ENCODE measurements at places on chromosomes 1 and 21.

- H3K27ac ChIP-seq = no peak overlapping the region
- no peak for DNase-seq
- H3K27me3 ChIP-seq = no peaks in the 10 kb centered on the region
- no peaks in the 10 kb centered on the region for H3K4me1 ChIP-seq
These were observed 42.9 kb downstream of the PARP1 start for GRCh38 chr1:226364901-226365565.

- H3K27me3 ChIP-seq = peaks cover 4% of the 10 kb centered on the region
- no peaks in the 10 kb centered on the region for H3K36me3 ChIP-seq
- H3K4me3 ChIP-seq = no peak overlapping the region
- no peak for DNase-seq
- peaks cover 6% of the 10 kb centered on the region for H3K4me1 ChIP-seq
- no peak overlapping the region for H3K27ac ChIP-seq
These were observed 6.6 kb downstream of the TNFRSF8 start for GRCh38 chr1:12069623-12070244.

- no peaks in the 10 kb centered on the region for H3K36me3 ChIP-seq
- no peak overlapping the region for H3K4me3 ChIP-seq
- no peak overlapping the region for H3K27ac ChIP-seq
- no peaks in the 10 kb centered on the region for H3K27me3 ChIP-seq
- no peak for DNase-seq
These were observed 187.4 kb downstream of the SLC35F3 start for GRCh38 chr1:234091876-234092275.

GRCh38 chr1:26949926-26950319 lies 10.3 kb downstream of the KDF1 start:
- no peak overlapping the region for H3K27ac ChIP-seq
- no peaks in the 10 kb centered on the region for H3K27me3 ChIP-seq
- H3K4me3 ChIP-seq = no peak overlapping the region

GRCh38 chr21:32387151-32387550 lies 5.7 kb downstream of the URB1 start:
- peaks cover 25% of the 10 kb centered on the region for H3K36me3 ChIP-seq
- no peak overlapping the region for H3K27ac ChIP-seq
- H3K4me3 ChIP-seq = no peak overlapping the region
- no peak for DNase-seq

DNA sequence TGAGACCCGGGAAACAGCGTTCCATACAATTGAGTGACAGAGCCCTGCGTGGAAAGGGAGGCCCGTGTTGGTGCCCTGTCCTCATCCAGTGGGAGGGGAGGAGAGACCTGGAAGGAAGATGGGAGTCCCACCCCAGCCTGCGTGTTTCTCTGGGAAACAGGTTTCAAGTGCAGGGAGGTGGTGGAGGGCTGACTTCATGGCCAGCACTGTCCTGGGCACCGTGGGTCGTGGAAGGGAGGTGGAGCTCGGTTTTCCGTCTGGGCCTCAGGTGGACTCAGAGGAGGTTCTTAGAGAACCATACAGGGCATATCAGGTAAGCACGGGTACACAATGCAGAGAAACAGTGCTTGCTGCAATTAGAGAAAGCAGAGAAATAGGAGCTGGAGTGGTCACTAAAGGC lies 222.6 kb downstream of the CAMTA1 start:
- no peak overlapping the region for H3K4me3 ChIP-seq
- H3K36me3 ChIP-seq = no peaks in the 10 kb centered on the region
- H3K27ac ChIP-seq = no peak overlapping the region
- no peaks in the 10 kb centered on the region for H3K4me1 ChIP-seq

DNA sequence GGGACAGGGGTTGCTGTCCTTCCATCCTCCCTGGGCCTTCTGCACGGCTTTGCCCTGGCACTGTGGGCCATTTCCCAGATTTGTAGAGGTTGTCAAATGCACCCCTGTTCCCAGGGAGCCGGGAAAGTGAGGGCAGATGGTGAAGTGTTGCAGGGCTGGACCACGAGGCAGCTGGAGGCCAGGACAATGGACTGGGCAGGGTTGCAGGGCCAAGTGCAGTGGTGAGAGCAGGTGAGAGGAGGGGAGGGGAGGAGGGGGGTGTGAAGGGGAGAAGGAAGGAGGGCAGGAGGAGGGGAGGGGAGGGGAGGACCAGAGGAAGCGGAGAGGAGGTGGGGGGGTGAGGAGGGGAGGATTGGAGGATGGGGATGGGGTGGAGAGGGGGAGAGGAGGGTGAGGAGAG lies 443.9 kb downstream of the CAMTA1 start:
- H3K27me3 ChIP-seq = no peaks in the 10 kb centered on the region
- no peak overlapping the region for H3K4me3 ChIP-seq
- DNase-seq = no peak
- no peaks in the 10 kb centered on the region for H3K36me3 ChIP-seq
- no peaks in the 10 kb centered on the region for H3K4me1 ChIP-seq

- H3K27me3 ChIP-seq = no peaks in the 10 kb centered on the region
- H3K27ac ChIP-seq = peak within 1 kb of the TSS; percentile 85
- no peak for DNase-seq
- H3K36me3 ChIP-seq = no peaks in the 10 kb centered on the region
These were observed at the start of gene SLC6A9 for GRCh38 chr1:44031252-44032169. Gene SLC6A9, minus strand, starts transcription at chr1:44031462. Its CDS starts 7,185 bp downstream, at chr1:44024277.

DNA sequence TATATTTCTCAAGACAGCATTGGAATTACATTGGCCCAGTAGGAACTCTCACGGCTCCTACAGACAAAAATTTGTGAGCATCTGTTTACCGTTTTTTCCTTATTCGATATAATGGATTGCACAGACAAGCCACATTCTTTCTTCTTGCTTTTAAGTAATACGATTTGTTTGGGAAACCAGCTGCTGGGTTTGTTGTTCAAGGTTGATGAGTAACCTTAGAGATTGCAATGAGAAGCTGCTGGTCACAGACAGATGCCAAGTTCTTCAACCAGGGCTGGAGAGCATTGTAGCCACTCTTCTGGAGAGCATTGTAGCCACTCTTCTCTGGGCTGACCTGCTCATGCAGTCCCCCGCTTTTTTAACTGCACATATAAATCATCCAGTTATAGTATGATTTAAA lies 1.4 kb upstream of the MIA3 start:
- no peak for DNase-seq
- H3K27me3 ChIP-seq = no peaks in the 10 kb centered on the region
- H3K4me3 ChIP-seq = no peak overlapping the region

- H3K27me3 ChIP-seq = no peaks in the 10 kb centered on the region
- H3K4me1 ChIP-seq = no peaks in the 10 kb centered on the region
- no peaks in the 10 kb centered on the region for H3K36me3 ChIP-seq
These were observed 61.1 kb upstream of the IRF2BP2 start for GRCh38 chr1:234670967-234671626.

GRCh38 chr1:150512846-150513245 lies 2.7 kb upstream of the FALEC start:
- no peak overlapping the region for H3K4me3 ChIP-seq
- H3K4me1 ChIP-seq = peaks cover 11% of the 10 kb centered on the region
- H3K36me3 ChIP-seq = peaks cover 3% of the 10 kb centered on the region

GRCh38 chr1:187283984-187284383 lies 455.2 kb downstream of the PLA2G4A start:
- H3K4me1 ChIP-seq = no peaks in the 10 kb centered on the region
- no peak overlapping the region for H3K27ac ChIP-seq
- H3K27me3 ChIP-seq = no peaks in the 10 kb centered on the region

DNA sequence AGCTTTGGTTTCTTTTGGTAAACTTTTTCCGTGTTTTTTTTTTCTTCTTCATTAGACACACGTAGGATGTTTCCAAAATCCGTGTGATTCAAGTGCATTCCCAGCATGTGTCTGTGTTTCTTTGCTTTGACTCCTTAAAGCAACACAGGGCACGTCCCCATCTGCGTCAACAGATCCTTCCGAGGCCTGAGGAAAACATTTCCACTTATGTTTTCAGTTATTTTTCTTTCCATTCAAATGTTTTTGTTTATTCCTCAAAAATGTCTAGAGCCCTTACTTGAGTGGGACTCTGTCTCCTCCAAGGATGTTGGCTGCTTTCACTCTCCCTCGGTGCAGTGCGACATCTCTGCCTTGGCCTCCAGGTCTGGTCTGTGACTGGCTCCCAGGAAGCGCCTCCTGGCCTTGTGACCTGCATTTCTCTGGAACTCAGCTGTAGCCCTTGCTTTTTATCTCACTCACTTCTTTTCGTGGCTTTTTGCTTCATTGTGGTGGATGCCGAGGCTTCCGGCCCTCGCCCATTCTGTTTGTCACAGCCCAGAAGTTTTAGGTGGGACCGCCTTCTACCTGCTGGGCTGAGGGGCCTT lies 31.3 kb upstream of the SLC19A1 start:
- H3K36me3 ChIP-seq = no peaks in the 10 kb centered on the region
- H3K27ac ChIP-seq = no peak overlapping the region
- H3K27me3 ChIP-seq = no peaks in the 10 kb centered on the region
- no peak for DNase-seq
- no peak overlapping the region for H3K4me3 ChIP-seq

DNA sequence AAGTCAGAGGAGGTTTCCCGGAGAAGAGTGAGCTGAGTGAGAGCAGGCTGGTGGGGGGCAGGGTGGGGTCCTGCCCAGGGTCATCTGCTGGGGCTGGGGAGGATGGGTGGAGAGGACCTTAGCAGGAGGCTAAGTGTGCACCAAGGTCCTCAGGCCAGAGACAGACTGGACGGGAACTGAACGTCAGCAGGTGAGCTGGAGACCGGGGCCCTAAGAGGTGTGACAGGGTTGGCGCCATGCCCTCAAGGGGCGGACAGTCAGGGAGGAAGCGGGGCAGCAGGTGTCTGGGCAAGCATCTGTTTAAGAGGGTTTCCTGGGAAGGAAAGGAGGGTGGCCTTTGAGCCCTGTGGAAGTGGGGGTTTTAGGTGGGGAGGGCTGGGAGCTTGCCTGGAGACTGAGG lies 13.6 kb upstream of the PTPN7 start:
- no peaks in the 10 kb centered on the region for H3K27me3 ChIP-seq
- H3K36me3 ChIP-seq = no peaks in the 10 kb centered on the region
- H3K4me1 ChIP-seq = peaks cover 3% of the 10 kb centered on the region

- H3K36me3 ChIP-seq = peaks cover 18% of the 10 kb centered on the region
- H3K4me3 ChIP-seq = peak overlapping the region; percentile 90
- H3K4me1 ChIP-seq = peaks cover 12% of the 10 kb centered on the region
- no peaks in the 10 kb centered on the region for H3K27me3 ChIP-seq
These were observed 1.1 kb downstream of the PGD start for GRCh38 chr1:10400013-10400412.

DNA sequence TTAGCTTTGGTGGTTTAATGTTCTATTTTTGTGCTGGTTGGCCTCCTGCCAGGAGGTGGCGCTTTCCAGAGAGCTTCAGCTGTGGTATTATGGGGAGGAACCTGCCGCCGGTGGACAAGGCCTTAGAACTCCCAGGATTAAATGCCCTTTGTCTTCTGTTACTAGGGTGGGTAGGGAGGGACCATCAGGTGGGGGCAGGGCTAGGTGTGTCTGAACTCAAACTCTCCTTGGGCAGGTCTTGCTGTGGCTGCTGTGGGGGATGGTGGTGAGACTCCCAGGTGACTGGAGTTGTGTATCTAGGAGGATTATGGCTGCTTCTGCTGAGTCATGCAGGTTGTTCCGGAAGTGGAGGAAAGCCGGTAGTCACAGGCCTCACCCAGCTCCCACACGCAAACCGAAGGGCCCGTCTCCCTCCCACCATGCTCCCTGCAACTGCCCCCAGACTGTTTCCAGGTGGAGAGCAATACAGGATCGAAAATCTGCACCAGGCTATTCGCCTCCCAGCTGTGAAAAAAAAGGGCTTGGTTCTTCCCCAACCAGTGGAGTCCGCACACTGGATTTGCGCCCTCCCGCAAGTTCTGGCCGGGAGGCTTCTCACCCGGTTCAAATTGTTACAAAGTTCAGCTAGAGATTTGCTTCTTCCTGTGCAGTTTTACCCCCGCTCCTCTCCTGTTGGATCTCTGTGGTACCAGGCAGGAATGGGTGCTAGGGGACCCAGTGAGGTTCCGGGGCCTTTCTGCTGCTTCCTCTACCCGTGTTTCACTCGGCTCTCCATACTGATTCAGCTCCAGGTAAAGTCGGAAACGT lies 220.5 kb downstream of the CENPF start:
- H3K4me1 ChIP-seq = no peaks in the 10 kb centered on the region
- no peak overlapping the region for H3K4me3 ChIP-seq
- no peak for DNase-seq
- H3K27me3 ChIP-seq = no peaks in the 10 kb centered on the region

GRCh38 chr1:44238660-44239059 lies 25.4 kb downstream of the DMAP1 start:
- H3K36me3 ChIP-seq = peaks cover 5% of the 10 kb centered on the region
- no peak overlapping the region for H3K4me3 ChIP-seq
- no peak for DNase-seq

All from effector memory CD4-positive, alpha-beta T cell (primary cell).